ENCODE measurements at places on chromosomes 7 and 10.

DNA sequence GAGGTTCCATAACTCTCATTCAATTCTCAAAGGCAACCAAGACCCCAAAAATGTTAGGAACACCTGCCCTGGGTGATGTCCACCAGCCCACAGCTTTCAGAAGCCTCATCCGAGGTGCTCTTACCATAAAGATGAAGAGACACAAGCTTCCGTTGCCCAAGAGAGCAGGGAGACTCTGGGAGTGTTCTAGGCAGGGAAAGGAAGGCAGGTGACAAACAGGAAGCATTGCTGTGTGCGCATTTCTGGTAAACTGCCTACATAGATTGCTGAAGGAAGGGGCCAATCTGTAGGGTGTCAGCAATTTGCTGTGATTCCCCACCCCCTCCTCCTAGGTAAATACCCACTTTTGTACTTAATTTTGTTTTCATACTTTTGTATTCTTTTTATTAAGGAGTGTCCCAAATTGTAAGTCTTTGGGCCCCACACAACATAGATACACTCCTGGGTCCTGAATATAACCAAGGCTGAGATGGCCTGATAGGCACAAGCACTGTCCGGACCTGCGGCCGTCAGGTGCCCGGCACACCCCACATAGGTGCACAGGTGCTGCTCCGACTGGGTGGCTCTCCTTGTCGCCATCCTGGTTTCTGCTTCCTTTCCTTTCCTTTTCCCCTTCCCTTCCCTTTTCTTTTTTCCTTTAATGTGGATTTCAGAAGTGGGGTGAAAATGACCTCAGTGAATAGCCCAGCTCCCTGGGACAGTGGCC lies 51.4 kb upstream of the SMNDC1 start:
- no peak for DNase-seq

- no peak for DNase-seq
These were observed 75.2 kb upstream of the PRR15 start for GRCh38 chr7:29488203-29488970.

DNA sequence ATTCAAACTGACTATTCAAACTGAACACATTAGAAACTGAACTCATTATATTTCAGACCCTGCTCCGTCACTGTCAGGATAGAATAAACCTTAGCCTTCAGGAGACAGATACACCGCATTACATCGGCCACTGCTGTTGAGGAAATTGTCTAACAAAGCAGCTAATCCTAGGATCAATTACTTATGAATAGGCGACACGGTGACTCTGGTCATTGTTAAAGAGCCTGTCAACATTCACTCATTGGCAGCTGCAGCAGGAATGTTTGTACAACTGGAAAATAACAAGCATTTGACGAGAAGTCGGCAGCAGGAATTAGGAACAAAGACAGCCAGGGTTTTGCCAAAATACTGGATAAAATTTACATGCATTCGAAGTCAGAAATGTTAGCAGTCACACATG lies 112.0 kb upstream of the MKX start:
- DNase-seq: no peak

DNA sequence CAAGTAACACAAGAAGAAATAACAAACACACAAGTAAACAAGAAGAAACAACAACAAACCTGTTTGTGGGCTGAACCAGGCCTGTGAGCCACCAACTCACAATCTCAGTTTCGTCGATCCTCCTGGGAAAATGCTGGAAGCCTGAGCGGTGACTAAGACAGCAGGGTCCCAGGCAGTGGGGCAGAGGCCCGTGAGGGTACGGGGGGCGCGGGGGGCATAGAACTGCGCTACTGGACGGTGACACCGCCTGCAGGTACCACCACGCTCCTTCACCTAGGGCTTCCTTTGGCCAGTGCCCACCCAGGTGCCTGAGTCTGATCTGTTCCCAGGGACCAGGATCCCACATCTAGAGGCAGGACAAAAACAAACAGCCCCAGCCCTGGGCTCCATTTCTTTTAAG lies 3.4 kb upstream of the CALN1 start:
- DNase-seq: no peak

- DNase-seq: no peak
These were observed 148.4 kb downstream of the CREB5 start for GRCh38 chr7:28560767-28561166.

DNA sequence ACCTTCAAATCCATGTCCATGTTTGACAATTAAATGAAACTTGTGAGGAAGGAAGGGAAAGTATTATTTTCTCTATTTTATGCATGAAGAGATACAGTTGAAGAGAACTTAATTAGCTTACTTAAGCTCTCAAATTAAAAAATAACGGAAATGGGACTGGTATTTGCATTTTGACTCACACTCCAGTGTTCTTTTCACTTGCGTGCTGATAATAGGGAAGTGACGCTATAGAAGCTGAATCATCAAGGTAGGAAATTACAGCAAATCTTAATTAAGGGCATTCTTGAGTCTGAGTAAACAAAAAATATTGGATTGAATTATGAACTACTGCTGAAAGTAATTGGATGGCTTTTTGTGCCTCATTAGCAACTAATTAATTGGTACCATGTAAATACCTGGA lies 44.0 kb upstream of the NPVF start:
- no peak for DNase-seq

GRCh38 chr7:110502888-110503465 lies 588.0 kb upstream of the LRRN3 start:
- no peak for DNase-seq

DNA sequence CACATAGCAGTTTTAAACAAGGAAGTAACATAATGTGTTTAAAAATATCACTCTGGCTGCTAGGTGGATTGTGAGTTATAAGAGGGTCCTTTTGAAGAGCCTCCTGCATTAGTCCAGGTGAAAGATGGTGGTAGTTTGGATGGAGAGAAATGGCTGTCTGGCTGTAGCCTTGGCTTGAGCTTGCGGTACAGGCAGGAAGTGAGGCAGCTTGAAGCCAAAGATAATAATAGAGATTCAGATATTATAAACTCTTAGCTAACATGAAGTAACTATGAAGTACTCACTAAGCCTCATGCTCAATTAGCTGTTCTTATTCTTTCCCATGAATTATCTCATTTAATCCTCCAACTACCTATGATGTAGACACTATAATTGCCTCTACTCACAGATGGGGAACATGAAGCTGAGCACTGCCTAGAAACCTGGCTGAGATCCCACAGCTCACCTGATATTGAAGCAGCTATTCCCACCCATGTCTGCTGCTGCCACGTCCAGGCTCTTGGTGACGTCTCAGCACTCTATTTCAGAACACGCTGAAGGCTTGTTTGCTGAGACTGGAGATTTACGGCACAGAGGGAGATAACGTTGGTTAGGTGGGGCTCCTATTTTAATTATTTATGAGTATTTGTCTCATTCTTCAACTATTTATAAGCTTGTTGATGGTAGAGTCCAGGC lies 10.4 kb downstream of the C10orf120 start:
- no peak for DNase-seq

GRCh38 chr10:116809483-116810119 lies 39.7 kb upstream of the ENO4 start:
- peak; percentile 44 for DNase-seq

Data from SW480 (cell line).